ENCODE measurements at places on chromosomes 2 and 18. TPM values are rescaled to one million over a fixed set of nuclear protein-coding genes. Genes with fewer than 3 reads are reported as not detected.

Gene GPR55
- not detected for total RNA-seq

DNA sequence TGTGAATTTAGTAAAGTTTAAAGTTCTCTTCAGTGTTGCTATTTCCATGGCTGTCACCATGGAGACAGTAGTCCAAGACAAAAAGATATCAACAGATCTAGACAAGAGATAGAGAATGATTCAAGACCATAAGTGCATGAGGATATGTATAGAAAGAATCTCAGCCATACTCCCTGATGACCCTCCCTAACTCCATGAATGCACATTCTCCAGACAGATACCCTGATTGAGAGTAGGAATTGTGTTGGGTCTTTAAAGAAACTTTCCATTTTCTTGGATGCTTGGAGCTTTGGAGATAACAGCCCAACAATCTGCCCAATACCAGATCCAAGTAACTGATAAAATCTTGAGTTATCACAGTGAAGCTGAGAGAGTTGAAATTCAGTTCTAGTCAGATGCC lies 1601.2 kb upstream of the CELF4 start:
- DNase-seq: no peak

Gene PRSS56
- total RNA-seq: not detected

Gene SYT4
- not detected for total RNA-seq

Gene KIF5C
- 0.58 TPM for total RNA-seq
